Retinal pigment epithelial cell (primary cell): ENCODE measurements at places on chromosomes 2 and 18.
A peak's percentile ranks its signal among the peaks of the same experiment; 100 is the strongest.

DNA sequence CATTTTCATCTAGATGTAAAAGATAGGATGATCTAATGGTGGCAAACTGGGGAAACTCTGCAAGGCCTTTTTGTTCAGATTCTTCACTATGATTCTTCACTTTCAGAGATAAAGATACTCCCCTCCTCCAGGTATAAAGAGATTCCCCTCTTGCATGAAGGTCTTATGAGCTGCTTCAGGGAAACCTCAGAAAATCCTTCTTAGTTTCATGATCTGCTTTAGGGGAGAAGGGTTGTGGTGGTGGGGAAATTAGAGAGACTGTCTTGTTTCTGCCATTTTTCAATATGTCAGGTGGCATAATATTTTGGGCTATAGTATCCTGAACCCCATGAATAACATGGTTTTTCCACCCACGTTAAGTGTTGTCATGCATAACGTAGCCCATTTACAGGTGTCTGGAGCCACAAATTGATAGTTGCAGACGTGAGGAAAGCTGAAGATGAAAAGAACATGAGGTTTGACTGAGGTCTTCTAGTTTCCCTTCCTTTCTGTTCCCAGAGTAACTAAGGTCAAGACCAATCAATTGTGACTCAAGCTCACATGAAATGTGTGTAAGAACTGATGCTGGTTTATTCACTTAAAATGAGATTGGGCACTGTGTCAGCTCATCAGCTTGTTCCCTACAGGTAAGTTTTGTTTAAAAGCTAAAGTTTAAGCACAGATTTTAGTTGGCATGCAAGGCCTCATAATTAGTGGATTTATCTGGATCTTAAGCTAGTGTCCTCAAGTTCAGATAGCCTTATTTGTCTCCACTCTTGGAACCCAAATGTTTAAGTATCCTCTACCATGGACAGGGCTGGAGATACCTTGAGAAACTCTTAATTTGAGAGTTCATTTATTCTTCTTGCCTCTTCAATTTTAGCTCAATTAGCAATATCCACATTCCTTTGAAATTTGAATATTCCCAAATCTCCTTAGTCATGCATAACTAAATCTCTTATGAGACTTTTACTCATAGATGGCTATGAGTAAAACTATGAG, 304.5 kb upstream of the FANCL start:
- no peak for DNase-seq

DNA sequence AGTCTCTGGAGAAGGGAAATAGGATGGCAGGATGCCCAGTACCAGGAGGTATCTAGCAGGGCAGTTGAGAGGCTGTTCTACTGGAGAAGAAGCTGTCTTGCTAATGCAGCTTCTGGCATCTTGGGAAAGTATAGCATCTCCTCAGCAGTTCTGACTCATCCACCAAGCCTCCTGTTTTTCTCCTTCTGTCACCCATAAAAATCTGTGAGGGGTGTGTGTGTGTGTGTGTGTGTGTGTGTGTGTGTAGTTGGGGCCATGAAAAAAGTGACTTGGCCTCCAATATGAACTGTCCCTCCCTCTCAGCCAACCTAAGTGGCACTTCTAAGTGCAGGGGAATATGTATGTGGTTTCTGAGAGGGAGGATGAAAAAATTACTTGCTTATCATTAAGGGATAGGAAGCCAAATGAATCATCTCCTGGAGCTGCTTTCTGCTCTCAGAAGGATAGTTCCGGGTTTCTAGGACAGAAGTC, 83.9 kb downstream of the CBLN2 start:
- DNase-seq = peak; percentile 4

DNA sequence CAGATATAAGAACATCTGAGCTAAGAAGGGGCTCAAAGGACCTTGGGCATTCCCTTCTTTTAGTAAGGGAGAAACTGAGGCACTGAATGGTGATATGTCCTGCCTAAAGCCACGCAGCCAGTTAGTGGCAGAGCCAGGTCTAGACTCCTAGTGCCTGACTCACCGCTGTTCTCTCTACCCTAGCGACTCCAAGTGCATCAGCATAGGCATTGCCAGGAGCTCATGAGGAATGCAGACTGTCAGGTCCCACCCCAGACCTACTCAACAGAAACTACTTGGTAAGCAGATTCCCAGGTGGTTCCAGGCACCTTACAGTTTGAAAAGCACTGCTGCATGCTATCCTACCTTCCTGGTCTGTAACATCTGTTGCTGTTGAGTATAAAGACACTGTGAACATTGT, 158.9 kb downstream of the MSH2 start:
- no peak for DNase-seq

- DNase-seq = no peak
Observed at GRCh38 chr2:660586-661359, 16.4 kb downstream of the TMEM18 start.

DNA sequence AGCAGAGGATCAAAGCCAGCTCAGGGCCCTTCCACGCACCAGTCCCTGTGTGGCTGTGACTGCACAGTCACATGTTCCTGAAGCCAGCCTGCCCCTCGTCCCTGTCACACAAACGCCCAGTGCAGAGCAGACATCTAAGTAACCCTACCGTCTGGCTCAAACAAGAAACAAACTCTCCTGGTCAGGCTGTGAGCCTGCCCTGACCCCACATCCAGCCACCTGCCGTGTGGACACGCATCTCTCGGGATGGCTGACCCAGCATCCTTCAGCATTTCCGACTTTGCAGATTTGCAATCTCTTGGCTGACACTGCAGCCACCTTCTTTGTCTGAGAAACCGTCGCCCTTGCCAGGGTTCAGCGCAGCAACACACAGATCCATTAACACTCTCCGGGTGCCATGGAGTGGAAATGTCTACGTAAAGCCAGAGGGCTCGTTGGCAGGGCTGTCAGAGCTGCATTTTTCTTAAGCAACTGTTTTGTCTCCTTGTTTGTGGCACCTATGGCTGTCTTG, 82.3 kb upstream of the ASAP2 start:
- DNase-seq = no peak
